Activated CD8-positive, alpha-beta T cell treated with anti-CD3 and anti-CD28 coated beads, Interleukin-2, amount 10 ng/mL, durations not matched to agents 7 days and 5 days (primary cell): ENCODE measurements at places on chromosomes 1 and 21. TPM values are rescaled to one million over a fixed set of nuclear protein-coding genes. Genes with fewer than 3 reads are reported as not detected.
A peak's percentile ranks its signal among the peaks of the same experiment; 100 is the strongest.

DNA sequence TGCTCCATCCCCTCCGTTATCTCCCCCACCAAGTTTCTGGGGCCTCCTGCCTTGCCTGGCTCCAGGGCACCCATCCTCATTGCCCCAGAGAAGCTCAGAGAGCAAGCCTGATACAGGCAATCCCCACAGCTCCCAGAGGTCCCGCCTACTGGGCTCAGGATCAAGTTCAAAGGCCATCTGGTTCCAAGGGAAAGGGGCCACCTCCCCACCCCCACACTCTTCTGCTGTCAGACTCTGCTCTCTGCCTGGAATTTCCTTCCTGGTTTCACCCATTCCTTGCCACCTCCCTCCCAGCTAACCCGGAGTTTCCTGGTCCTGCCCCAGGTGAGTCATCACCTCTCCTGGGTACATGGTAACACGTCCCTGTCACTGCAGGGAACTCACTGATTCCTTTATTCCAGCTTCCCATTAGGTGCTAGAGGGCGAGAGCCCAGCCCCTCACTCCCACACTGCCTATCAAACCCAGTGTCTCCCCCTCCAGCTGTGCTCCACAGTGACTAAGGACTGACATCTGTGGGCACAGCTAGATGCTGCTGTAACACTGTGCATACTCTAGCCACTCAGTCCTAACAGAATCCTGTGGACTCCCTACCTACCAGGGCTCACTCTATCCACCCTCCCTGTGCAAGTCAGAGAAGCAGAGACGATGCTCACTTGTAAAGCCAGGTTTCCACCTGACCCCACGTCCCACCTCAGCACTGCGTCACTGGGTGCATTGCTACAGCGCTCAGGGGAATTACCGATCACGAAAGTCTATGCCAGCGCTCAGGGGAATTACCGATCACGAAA is 21.8 kb downstream of the RSPH1 start:
- no peak for DNase-seq
- peaks cover 11% of the 10 kb centered on the region for H3K27me3 ChIP-seq
- H3K27ac ChIP-seq: no peak overlapping the region
- H3K36me3 ChIP-seq: no peaks in the 10 kb centered on the region
- no peak overlapping the region for H3K4me3 ChIP-seq
- H3K4me1 ChIP-seq: no peaks in the 10 kb centered on the region

DNA sequence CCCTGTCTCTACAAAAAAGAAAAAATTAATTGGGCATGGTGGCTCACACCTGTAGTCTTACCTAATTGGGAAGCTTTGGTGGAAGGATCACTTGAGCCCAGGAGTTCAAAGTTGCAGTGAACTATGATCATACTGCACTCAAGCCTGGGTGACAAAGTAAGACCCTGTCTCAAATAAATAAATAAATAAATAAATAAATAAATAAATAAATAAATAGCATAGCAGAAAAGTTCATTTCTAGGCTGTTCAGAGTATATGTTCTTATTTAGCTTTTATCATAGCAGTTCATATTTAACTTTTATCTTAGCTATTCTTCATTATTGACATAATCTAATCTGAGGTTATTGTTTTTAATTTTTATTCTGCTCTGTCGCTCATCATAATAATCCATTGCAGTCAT is 8.7 kb upstream of the SEC16B start:
- no peaks in the 10 kb centered on the region for H3K4me1 ChIP-seq
- H3K27me3 ChIP-seq: no peaks in the 10 kb centered on the region
- no peaks in the 10 kb centered on the region for H3K36me3 ChIP-seq
- no peak for DNase-seq
- H3K27ac ChIP-seq: no peak overlapping the region

DNA sequence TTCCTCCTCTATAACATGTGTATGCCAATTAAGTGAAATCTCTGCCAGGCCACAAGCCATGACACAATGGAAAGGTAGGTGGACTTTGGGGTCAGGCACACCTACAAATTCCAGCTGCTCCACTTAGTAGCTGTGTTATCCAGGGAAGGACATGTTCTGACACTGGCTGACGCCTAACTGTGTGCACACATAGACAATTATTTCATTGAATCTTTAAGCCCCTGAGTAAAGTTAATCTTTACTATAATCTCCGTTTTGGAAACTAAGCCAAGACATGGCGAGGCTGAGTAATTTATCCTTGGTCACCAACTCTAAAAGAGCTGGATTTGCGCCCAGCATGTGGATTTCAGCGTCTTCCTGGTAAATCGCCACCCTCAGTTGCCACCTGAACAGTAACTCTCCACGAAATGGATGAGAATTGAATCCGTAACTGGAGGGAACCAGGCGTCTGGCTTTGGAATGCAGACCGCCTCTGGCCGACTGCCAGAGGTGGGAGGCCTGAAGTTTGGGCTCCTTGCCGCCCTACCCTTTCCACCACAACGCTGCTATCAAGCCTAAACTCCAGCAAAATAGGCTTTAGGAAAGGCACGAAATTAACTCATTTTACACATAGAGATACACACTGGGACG is 888 bp upstream of the SNRPE start:
- H3K27me3 ChIP-seq: no peaks in the 10 kb centered on the region
- H3K27ac ChIP-seq: peak overlapping the region; percentile 94
- DNase-seq: no peak
- H3K4me3 ChIP-seq: peak overlapping the region; percentile 96

CRYAA gene
- total RNA-seq: not detected

DNA sequence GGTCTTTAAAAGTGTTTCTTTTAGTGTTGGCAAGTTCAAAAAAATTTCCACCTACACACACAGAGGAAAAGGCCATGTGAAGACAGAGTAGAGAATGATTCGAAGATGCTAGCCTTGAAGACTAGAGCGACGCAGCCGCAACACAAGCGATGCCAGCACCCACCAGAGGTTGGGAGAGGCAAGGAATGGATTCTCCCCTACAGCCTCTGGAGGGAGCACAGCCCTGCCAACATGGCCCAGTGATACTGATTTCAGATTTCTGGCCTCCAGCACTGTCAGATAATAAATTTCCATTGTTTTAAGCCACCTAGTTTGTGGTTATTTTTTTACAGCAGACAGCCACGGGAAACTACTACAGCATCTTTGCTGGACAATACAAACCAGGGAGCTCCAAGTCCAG is 6.9 kb upstream of the ADAR start:
- H3K36me3 ChIP-seq: peaks cover 8% of the 10 kb centered on the region
- H3K27me3 ChIP-seq: no peaks in the 10 kb centered on the region
- peak overlapping the region; percentile 43 for H3K27ac ChIP-seq
- peaks cover 60% of the 10 kb centered on the region for H3K4me1 ChIP-seq
- no peak overlapping the region for H3K4me3 ChIP-seq
- no peak for DNase-seq

CHI3L1 gene
- total RNA-seq: not detected

GRCh38 chr1:147890177-147890790 is 12.3 kb upstream of the GJA8 start:
- H3K4me3 ChIP-seq: no peak overlapping the region
- H3K27me3 ChIP-seq: peaks cover 12% of the 10 kb centered on the region
- peaks cover 4% of the 10 kb centered on the region for H3K4me1 ChIP-seq
- DNase-seq: peak; percentile 75
- no peak overlapping the region for H3K27ac ChIP-seq
- H3K36me3 ChIP-seq: no peaks in the 10 kb centered on the region

GRCh38 chr1:37845049-37845646 is 14.2 kb downstream of the MTF1 start:
- DNase-seq: no peak
- peaks cover 38% of the 10 kb centered on the region for H3K4me1 ChIP-seq
- H3K27ac ChIP-seq: no peak overlapping the region
- peaks cover 34% of the 10 kb centered on the region for H3K36me3 ChIP-seq
- H3K4me3 ChIP-seq: no peak overlapping the region

- H3K4me1 ChIP-seq: no peaks in the 10 kb centered on the region
- H3K4me3 ChIP-seq: no peak overlapping the region
- no peak for DNase-seq
- no peaks in the 10 kb centered on the region for H3K36me3 ChIP-seq
- H3K27me3 ChIP-seq: peaks cover 19% of the 10 kb centered on the region
Observed at GRCh38 chr1:205944525-205944924, 1.3 kb upstream of the SLC26A9 start.

- DNase-seq: no peak
- H3K27ac ChIP-seq: no peak overlapping the region
- H3K27me3 ChIP-seq: no peaks in the 10 kb centered on the region
- H3K4me3 ChIP-seq: no peak overlapping the region
- peaks cover 65% of the 10 kb centered on the region for H3K4me1 ChIP-seq
Observed at GRCh38 chr21:44356636-44357035, 3.2 kb downstream of the TRPM2 start.

DNA sequence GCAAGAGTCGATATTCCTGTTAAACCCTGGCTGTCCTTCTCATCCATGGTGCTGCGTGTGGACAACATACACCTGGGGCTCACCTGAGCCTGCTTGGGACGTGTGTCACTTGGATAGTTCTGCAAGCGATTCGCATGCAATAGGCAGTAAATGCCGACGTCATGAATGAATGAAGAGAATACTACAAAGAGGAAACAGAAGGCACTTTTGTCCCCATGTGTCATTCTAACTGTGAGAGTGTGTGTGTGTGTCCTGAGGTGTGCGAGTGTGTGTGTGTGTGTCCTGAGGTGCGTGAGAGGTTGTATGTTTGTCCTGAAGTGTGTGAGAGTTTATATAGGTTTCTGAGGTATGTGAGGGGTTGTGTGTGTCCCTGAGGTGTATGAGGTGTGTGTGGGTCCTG is 647 bp upstream of the TCP10L start:
- no peaks in the 10 kb centered on the region for H3K27me3 ChIP-seq
- no peak overlapping the region for H3K4me3 ChIP-seq
- peaks cover 2% of the 10 kb centered on the region for H3K4me1 ChIP-seq
- H3K27ac ChIP-seq: no peak overlapping the region
- H3K36me3 ChIP-seq: no peaks in the 10 kb centered on the region

DNA sequence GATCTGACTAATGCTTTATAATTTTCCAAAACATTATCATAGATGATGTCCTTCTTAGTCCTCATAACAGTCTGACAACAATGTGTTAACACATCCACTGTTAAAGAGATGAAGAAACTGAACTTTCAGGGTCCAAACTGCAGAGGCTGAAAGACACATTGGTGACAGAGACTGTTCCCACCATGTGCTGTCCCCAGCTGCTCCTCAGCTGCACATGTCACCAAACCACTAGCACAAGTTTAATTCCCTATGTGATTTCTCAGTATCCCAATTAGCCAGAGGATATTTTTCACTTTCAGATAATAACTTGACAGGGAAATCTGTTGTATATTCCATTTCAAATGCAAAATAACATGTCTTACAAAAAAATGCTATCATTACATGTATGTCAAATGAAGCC is 24.6 kb downstream of the LAMC2 start:
- H3K27me3 ChIP-seq: peaks cover 12% of the 10 kb centered on the region
- no peak overlapping the region for H3K27ac ChIP-seq

DNA sequence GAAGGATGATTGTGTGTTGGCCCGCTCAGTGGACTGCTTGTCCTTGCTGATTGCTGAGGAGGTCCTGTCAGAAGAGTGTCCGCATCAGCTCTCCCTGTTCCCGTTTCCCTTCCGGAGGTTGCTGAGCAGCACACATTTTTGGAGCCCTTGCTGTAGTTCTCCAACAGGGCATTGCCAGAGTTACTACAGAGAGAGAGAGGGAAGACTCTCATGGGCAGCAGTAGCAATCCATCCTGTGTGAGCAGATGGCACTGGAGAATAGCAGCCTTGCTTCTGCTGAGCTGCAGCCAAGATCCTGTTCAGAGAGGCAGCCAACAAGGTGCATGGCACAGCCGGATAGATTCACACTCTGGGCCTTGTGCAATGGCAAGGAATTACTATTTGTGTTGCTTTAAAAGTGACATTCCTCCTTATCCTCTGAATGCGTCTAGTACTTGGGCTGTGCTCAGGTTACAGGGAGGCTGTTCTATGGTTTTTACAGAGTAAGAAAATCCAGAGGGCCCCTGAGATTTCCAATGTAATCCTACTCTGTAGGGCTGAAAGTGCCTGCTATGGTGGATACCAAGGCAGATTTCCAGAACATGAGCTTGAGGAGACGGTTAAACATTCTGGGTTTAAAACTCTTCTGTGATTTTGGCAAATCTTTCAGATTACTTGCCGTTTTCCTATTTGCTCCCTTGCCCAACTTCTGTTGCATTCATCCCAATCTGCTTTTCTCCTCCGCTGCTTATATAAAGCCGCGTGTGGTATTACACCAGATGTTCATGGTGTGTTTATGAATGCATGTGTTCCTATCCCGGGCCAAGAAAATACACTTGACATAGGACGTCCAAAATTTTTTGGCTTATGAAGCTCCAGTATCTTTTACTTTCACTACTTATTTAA is 27.4 kb downstream of the AK4 start:
- no peak for DNase-seq
- H3K4me1 ChIP-seq: peaks cover 11% of the 10 kb centered on the region
- H3K36me3 ChIP-seq: peaks cover 3% of the 10 kb centered on the region
- H3K27me3 ChIP-seq: no peaks in the 10 kb centered on the region
- no peak overlapping the region for H3K27ac ChIP-seq
- no peak overlapping the region for H3K4me3 ChIP-seq

DNA sequence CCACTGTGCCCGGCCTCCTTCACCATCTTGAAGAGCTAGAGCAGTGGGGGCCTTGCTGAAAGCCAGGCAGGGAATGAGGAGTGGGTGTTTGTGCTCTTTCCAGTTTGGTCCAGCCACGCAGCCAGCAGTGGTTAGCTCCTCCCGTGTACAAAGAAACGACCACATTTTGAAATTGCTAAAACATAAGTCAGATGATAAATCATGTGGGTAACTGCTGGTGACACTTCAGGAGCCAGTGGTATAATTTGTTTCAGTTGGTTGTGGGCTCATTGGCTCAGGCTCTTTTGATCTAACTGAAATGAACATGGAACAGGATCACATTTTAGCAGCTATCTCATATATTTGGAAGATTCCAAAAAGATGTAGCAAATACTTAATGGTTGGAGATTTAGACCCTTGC is 87.6 kb downstream of the MTR start:
- H3K27ac ChIP-seq: no peak overlapping the region
- no peaks in the 10 kb centered on the region for H3K27me3 ChIP-seq
- no peak overlapping the region for H3K4me3 ChIP-seq
- H3K4me1 ChIP-seq: no peaks in the 10 kb centered on the region

- no peaks in the 10 kb centered on the region for H3K4me1 ChIP-seq
- H3K27me3 ChIP-seq: no peaks in the 10 kb centered on the region
- H3K4me3 ChIP-seq: no peak overlapping the region
- H3K36me3 ChIP-seq: peaks cover 18% of the 10 kb centered on the region
Observed at GRCh38 chr1:52460694-52461093, 56.3 kb downstream of the PRPF38A start.

- DNase-seq: no peak
- peaks cover 36% of the 10 kb centered on the region for H3K36me3 ChIP-seq
- H3K4me1 ChIP-seq: peaks cover 21% of the 10 kb centered on the region
- H3K4me3 ChIP-seq: no peak overlapping the region
- H3K27ac ChIP-seq: no peak overlapping the region
Observed at GRCh38 chr1:89530444-89531089, 5.9 kb downstream of the LRRC8B start.

- peaks cover 5% of the 10 kb centered on the region for H3K4me1 ChIP-seq
- no peak overlapping the region for H3K4me3 ChIP-seq
- no peak overlapping the region for H3K27ac ChIP-seq
- H3K36me3 ChIP-seq: peaks cover 30% of the 10 kb centered on the region
Observed at GRCh38 chr1:119943216-119943615, 46.9 kb upstream of the ADAM30 start.
